Stimulated activated CD8-positive, alpha-beta memory T cell treated with anti-CD3 and anti-CD28 coated beads, Interleukin-7, amount 100 ng/mL, for 1 hour (primary cell): ENCODE measurements at places on chromosomes 7 and 10.

DNA sequence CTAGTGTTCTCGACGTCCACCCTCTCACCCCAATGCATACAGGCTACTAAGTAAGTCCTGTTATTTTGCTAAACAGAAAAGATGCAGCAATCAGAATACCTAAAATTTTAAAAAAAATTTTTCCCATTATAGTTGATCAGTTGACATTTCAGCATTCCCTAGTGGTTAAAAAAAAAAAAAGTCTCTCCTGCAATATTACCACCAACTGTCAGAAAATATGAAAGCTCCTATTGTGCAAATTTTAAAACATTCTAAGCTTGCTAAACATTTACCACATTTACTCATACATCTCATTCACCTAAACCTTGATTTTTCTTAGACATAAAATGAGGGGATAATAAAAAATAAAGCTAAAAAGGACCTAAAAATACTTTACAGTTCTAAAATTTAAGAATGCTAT is 165.6 kb downstream of the AVL9 start:
- no peak for DNase-seq

GRCh38 chr7:95589031-95589430 is 7.3 kb downstream of the PDK4 start:
- no peak for DNase-seq

GRCh38 chr7:18552316-18552916 is 56.9 kb downstream of the HDAC9 start:
- DNase-seq: no peak

- no peak for DNase-seq
Measured at GRCh38 chr10:1736144-1736971, 967 bp downstream of the ADARB2 start.

DNA sequence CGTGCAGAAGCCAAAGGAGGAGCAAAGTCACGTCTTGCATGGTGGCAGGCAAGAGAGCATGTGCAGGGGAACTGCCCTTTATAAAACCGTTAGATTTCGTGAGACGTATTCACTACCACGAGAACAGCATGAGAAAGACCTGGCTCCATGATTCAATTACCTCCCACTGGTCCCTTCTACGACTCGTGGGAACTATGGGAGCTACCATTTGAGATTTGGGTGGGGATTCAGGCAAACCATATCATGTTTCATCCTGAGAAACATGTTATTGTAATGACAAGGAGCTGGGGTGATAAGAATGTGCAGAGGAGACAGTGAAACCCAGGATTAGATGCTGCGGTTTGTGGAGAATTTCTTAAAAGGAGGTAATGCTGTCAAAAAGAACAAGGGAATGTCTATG is 34.0 kb downstream of the THNSL1 start:
- DNase-seq: no peak

GRCh38 chr7:112452102-112452888 is 2.0 kb downstream of the IFRD1 start:
- DNase-seq: no peak

- DNase-seq: no peak
Measured at GRCh38 chr10:106942035-106942662, 222.4 kb downstream of the SORCS1 start.

DNA sequence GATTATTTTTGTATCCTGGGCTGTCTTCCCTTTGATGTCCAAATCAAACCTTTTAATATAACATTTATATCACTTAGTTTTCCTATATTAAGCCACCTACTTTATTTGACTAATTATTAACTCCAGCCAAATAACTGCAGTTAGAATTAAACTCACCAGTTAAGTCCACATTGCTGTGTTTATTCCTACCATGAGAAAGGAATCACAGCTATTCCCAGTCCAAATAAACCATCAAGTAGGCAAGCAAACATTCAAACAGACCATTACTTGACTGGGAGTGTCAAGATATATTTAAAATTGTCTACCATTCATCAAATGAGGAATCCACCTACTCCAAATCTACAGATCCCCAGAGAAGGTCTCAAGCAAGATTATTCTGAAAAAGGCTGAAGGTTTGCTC is 22.4 kb downstream of the PDE1C start:
- DNase-seq: no peak

GRCh38 chr10:51001587-51001986 is 72.7 kb upstream of the PRKG1 start:
- no peak for DNase-seq

- no peak for DNase-seq
Measured at GRCh38 chr10:7383442-7383841, 27.4 kb downstream of the SFMBT2 start.

GRCh38 chr7:48096273-48096672 is 7.2 kb downstream of the UPP1 start:
- no peak for DNase-seq

DNA sequence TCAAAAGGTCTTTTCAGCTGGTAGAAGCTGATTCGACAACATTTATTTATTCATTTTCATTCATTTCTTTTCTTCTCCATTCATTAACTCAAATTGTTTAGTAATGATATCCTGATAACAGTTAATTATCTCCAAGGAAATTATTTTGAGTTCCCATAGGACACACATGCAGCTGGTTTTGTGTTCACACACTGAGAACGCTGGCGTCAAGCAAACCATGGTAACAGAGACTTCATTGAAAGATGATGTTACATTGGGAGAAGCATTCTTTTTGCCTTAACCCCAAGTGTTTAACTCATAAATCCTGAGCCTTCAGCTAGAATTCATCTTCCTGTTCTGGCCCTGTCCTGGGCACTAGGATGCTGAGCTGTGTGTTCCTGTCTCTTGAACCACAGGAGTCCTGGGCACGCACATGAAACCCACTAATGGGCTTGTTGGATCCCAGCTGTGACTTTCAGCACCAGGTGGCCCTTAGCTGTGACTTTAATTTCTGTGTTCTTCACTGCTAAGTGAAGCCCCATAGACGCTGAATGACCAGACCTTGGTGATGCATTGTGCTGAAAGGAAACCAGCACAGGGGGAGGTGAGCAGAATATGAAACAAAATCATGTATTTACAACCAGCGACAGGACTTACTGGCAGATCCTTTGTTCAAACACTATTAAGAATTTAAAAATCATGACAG is 121.5 kb upstream of the PRSS58 start:
- no peak for DNase-seq

- DNase-seq: no peak
Measured at GRCh38 chr10:75605096-75605495, 173.7 kb downstream of the LRMDA start.

GRCh38 chr7:73717991-73718405 is 1.5 kb downstream of the STX1A start:
- DNase-seq: peak; percentile 55

DNA sequence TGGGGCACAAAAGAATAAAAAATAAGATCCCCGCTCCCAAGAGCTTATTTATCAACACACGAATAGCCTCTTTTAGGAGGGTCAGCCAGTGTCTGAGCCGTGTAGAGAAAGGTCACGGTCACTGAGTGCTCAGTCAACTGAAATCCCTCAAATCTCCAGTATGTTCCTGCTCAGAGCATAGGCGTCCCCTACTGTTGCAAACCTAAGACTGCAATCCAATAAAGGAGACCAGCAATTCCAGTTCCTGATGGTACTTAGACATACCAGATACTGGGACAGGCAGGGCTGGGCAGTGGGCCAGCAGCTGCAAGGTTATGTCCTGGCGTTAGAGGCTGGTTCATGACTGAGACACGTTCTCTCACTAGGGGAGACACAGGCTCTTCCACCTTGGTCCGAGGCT is 93.6 kb downstream of the CACNB2 start:
- no peak for DNase-seq

DNA sequence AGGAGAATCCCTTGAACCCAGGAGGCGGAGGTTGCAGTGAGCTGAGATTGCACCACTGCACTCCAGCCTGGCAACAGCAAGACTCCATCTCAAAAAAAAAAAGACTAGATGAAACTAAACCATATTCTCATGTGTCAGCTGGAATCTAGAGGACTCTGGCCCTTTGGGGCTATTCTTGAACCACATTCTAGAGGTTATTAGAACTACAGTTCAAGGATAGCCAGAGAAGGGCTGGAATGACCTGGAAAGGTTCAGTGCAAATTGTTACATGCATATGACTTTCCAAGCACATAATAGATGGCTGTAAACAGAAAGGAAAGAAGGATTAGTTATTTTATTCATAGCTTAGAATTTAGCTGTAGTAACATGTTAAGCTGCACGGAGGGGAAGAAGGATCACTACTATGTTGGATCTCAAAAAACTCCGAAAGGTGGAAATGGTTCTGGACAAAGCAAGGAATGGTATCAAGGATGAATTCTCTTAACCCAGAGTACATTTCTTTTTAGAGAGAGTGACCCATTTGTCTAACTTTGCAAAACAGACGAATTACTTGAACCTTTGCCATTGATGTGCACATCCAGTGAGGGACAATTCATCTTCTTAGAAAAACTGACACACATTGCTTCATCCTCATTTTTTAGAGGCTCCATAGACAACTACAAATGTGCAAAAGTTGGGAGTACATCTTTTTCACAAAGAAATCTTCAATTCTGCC is 124.0 kb upstream of the SAMD8 start:
- no peak for DNase-seq

GRCh38 chr7:136131304-136131630 is 154.1 kb upstream of the MTPN start:
- DNase-seq: no peak

DNA sequence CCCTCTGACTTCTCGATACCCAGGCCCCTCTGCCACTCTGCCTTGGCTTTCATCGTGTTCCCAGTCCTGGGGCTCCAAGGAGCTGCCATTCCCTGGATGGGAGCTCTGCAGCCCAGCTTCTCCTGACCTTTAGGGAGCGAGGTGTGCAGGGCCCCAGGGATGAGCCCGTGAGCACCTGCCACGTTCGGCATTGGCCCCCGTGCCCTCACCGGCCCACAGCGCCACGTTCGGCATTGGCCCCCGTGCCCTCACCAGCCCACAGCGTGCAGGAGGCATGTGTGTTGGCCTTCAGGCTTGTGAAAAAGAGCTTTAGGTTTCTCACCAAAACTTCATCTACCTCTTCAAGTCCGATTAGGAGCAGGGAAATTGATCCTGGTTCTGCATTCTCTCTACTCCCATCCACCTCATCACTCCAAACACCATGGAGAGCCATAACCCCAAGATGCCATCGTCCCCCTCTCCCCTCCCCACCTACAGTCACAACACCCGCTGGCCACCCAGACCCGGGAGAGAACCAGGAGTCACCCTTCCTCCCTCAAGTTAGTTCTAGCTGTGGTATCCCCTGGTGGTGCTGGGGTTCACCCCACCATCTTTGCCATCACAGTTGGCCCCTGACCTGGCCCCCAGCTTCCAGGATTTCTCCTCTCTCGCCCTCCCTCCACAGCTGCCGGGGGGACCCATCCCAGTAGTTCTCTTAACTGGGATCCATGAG is 119.4 kb upstream of the NPS start:
- no peak for DNase-seq

GRCh38 chr7:157738066-157738460 is 401.3 kb downstream of the DNAJB6 start:
- DNase-seq: no peak

- no peak for DNase-seq
Measured at GRCh38 chr10:131726076-131726880, 174.5 kb upstream of the PPP2R2D start.

- no peak for DNase-seq
Measured at GRCh38 chr7:77433901-77434300, 17.8 kb upstream of the GSAP start.

GRCh38 chr10:109823196-109823595 is 100.1 kb downstream of the XPNPEP1 start:
- no peak for DNase-seq

DNA sequence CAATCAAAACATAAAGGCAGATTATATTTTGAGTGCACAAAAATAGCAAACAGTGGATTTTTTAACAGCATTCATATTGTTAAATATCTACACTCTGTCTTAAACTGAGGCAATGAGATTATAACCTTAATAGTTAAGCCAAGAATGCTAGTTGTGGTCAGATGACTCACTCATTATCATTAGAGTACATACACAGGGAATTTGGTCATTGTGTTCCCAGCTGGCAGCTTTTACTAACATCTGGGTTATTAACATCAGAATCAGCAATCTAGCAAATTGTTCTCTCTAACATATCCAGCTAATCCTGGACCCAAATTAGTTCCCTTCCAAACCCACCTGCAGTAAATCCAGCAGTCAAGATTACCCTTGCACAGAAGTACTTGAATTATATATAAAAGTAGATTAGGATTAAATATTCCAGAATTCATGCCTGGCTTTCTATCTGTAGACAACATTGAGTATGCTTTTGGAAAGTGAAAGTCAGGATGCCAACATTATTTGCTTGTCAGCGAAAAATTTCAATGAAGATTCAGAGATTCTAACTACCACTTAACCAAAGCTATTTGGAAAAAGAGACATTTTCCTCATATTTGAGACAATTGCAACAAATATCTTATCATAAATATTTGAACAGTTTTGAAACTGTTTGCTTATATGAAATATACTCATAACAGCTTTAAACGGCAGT is 1035.6 kb upstream of the PHF14 start:
- no peak for DNase-seq

DNA sequence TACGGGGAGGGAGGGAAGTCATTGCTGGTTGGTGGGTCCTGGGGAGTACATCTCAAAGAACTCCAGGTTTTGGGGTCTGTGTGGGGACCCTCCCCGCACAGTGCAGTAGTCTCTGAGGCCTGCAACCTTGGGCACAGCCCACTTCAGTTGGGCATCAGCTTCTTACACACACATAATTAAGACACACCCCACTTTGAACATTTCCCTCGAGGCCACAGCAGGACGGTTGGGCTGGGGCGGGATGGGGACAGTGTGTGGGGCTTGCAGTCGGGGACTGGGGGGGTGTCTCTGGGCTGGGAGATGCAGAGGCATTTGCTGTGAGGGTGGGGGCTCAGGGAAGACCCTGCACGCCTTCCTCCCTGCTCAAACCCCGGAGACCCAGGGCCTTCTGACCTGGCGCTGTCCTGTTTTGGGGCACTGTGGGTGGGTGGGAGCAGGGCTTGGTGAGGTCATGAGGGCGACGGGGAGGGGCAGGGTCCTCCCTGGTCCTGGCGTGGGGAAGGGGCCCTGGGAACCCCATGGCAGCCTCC is 1.3 kb downstream of the LFNG start:
- no peak for DNase-seq

DNA sequence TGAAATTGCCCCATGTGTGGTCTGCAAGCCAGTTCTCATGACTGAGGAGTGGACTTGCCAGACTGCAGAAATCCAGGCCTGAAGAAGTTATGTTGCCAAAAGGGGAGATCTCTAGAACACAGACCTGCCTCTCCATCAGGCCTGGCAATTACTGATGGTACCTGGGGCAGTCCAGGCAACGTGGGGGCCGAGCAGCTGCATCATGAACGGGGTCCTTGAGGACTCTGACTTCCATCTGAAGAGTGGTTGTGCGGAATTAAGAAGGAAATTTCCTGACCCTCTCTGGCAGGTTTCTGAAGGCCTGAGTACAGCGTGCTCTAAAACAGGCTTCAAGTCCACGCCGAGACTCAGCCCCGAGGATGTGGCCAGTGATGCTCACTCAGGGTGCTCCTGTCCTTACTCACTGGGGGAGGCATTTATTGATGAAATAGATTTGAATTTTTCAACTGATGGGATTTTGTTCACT is 30.4 kb downstream of the RAMP3 start:
- DNase-seq: no peak
